Common myeloid progenitor, CD34-positive (primary cell): ENCODE measurements at places on chromosomes 11 and 22.

DNA sequence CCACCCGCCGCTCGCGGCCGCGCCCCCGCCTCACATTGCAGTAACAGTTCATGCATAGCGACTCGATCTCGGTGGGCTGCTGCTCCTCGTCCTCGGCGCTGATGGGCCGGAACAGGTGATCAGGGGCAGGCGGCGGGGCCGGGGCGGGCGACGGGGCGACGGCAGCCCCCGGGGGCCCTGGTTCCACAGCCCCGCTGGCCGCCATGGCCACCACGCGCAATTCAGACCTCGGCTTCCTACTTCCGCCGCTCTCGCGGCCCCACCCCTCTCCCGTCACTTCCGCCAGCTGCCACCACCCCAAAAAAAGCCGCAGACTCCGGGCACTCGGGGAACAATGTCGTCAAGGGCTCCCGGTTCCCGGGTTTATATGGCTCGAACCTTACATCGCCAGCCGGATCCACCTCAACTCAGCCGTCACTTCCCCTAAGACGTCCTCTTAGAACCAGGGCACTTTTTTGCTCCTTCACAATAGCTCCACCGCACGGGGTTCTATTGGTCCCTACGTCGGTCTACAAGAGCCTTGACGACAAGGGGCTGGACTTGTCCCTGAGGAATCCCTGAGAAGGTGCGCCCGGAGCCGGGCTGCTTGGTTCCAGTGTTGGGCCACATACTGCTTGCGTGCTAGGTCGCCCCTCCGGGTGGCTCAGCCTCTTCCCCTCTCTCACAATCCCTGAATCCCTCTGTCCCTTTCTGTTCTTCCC, at the start of gene ZPR1:
Gene ZPR1 (minus strand): TSS at position 238 of the 701 bp plus-strand sequence. CDS start 33 bp downstream, at position 205.
- peak; percentile 81 for DNase-seq

- DNase-seq = no peak
Observed at GRCh38 chr11:70498171-70498571, 99.8 kb downstream of the CTTN start.

GRCh38 chr11:87366346-87366745, 328.6 kb downstream of the TMEM135 start:
- DNase-seq = no peak

DNA sequence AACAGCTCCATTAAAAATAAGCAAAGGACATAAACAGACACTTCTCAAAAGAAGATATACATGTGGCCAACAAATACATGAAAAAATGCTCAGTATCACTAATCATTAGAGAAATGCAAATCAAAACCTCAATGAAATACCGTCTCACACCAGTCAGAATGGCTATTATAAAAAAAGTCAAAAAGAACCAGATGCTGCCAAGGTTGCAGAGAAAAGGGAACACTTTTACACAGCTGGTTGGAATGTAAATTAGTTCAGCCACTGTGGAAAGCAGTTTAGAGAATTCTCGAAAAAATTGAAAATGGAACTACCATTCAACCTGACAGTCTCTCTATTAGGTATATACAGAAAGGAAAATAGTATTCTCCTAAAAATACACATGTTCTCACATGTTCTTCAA, 102.4 kb upstream of the FIBIN start:
- no peak for DNase-seq

DNA sequence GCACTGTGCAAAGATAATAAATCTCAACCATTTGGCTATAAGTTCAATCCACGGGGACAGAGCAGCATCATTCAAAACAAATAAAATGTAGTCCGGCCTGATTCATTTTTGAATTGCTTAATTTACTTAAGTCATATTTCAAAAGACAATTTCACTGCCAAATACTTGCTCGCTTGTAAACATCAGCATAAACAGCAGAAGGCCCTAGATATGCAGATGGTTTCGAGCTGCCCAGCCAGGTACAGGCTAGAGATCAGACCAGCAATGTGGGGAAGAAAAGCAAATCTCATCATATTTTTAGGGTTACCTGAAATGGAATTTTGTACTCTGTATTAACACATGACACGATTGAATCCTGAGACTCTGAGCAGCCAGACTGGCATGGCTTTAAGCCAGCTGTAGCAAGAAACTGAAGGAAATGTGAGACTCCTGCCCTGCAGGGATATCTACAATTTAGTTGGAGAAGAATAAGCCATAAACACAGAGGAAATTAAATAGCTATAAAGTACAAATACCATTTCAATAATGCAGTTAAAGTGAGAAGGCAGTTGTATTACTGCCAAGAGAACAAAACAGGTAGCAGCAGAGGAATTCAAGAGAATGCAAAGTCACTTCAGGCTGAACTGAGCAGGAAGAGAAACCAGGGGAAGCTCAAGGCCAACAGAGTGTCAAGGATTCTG, 440.3 kb downstream of the ETS1 start:
- DNase-seq = no peak

DNA sequence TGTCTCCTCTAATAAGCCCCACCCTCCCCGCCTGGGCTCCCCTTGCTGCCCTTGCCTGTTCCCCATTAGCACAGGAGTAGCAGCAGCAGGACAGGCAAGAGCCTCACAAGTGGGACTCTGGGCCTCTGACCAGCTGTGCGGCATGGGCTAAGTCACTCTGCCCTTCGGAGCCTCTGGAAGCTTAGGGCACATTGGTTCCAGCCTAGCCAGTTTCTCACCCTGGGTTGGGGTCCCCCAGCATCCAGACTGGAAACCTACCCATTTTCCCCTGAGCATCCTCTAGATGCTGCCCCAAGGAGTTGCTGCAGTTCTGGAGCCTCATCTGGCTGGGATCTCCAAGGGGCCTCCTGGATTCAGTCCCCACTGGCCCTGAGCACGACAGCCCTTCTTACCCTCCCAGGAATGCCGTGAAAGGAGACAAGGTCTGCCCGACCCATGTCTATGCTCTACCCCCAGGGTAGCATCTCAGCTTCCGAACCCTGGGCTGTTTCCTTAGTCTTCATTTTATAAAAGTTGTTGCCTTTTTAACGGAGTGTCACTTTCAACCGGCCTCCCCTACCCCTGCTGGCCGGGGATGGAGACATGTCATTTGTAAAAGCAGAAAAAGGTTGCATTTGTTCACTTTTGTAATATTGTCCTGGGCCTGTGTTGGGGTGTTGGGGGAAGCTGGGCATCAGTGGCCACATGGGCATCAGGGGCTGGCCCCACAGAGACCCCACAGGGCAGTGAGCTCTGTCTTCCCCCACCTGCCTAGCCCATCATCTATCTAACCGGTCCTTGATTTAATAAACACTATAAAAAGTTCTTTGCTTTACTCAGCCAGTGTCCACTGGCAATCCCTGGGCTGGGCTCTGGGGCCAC, 14.4 kb downstream of the TSKU start:
- DNase-seq = no peak
